NCI-H2171 treated with DMSO at 0.1 percent for 48 hours (cell line): ENCODE measurements at places on chromosomes 4 and X.

DNA sequence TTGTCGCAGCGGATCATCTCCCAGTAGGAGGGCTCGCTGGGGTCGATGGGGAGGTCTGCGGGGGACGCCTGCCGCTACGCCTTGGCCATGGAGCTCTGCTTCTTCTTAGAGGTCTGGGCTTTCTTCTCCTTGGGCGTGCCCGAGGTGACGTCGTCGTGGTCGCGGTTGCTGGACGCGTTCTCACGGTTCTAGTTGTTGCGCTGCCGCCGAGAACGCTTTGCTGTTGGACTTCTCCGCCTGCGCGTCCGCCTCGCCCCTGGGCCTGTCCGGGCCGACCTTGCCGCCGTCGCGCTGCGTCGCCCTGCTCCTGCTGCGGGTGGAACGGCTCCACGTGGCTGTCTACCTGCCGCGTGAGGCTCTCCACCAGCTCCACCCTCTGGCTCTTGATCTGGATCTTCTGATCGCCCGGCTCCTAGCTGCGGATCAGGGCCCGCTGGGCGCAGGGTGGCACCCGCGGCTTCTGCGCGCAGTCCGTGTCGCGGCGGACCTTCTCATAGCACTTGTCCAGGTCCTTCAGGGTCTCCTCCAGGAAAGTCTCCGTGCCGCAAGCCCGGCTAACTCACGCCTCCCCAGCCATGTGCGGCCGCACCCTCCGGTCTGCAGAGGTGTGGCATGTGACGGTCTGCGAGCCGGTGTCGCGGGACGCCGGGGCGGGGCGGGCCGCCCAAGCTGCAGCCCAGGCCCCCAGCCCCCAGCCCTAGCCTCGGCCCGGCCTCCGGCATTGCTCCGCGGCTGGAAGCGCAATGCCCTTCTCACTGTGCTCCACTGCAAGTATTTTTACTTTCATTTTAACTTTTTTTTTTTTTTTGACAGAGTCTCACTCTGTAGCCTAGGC lies 40.5 kb upstream of the OGT start:
- no peak for DNase-seq

DNA sequence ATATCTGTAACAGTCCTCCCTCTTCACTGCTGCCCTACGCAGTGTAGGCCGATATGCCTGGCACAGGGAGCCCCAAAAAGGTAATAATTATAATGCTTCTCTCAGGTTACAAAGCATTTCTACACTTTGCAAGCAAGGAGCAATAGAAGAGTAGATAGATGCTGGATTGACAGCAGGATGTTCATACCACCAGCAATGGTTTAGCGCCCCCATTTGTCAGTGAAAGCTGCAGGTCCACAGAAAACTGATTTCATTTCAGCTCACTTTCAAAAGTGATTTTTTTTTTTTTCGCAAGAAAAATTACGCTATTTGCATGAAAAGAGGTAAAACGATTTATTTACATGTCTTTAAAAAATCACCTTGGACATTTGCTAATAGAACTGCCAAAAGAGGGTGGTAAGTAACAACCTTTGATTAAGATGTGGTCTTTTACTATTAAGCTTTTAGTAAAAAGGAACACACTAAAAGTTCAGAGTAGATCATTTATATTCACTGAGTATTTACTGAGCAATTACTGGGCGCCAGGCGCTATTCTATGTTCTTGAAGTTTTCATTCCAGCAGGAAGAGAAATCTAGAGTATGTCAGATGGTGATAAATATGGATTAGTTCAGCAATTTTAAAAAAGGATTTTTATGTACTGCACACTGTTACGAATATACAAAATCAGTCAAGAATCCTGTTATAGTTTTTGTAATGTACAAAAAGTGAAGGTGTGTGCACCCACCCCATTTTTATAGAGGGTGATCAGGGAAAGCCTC lies 34.4 kb downstream of the HPF1 start:
- DNase-seq = no peak

GRCh38 chr4:185092535-185093197 lies 50.4 kb upstream of the SLC25A4 start:
- DNase-seq = no peak

GRCh38 chr4:187485676-187486075 lies 509.9 kb upstream of the ZFP42 start:
- no peak for DNase-seq

DNA sequence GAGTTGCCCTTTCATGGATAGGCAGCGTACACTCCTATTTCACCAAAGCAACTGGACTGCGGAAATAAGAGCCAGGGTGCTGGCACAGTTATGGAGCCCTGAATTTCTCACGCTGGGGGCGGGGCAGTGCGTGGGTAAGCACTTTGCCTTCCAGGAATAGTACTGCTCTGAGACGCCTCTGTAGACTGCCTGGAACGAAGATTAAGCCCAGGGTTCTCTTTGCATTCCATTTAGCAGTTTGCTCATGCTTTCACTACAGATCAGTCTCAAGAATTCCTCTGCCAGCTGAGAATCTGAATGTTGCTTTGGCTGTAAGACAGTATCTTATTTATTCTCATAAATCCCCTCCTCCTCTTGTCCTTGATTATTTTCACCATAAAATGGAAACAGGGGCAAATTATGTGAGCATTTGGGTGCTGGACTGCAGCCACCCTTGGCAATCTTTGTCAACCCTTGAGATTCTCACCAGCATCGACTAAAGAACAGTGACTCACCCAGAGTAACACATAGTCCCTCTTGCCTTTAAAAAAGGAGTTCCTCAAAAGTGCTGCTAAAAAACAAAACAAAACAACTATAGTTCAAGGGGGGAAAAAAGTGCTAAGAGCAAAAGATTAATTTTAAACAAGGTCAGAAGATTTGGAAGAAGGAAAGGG lies 88.9 kb upstream of the CITED1 start:
- DNase-seq = no peak

GRCh38 chr4:70997546-70997945 lies 4.1 kb downstream of the DCK start:
- no peak for DNase-seq

- DNase-seq = no peak
Observed at GRCh38 chr4:7381221-7381889, 53.4 kb downstream of the PSAPL1 start.

- DNase-seq = no peak
Observed at GRCh38 chr4:173195109-173195508, 26.5 kb downstream of the GALNT7 start.

DNA sequence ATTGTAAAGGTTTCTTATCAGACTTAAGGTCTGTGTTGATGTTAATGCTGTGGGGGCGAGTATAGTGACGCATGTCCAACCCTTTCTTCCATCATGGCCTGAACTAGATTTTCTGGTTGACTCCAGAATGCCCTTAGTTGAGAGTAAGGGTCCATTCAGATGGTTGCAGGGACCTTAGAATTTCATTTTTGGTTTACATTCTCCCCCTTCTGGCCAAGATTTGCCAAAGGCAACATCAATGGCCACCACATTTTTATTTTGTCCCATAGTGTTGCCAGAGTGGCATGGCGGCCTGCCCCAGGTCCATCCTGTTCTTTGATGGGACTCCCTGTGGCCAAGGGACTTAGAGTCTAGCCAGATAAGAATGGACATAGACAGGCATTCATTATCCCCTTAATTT lies 368.5 kb downstream of the GPM6A start:
- DNase-seq = no peak

GRCh38 chr4:83490876-83491450 lies 6.1 kb upstream of the ABRAXAS1 start:
- no peak for DNase-seq

- no peak for DNase-seq
Observed at GRCh38 chr4:16636912-16637630, 261.4 kb downstream of the LDB2 start.

DNA sequence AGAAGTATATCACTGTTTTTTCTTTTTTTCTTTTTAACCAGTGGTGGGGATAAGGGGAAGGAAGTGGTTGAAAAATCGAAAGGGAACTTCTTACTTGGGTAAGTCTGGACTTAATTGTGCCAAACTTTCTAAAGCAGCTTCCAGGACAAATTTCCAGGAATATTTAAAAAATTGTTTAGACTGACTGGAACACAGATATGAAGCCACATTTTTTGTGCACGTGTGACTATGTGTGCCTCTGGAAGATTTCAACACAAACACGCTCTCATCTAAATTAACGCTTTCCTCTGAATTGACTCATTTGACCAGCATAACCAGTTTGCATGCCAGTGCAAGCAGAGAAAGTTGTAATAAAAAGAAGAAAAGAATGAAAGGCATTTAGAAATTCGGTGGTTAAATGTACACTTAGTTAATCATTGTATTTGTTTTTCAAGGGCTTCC lies 18.8 kb upstream of the YTHDC1 start:
- DNase-seq = no peak

- no peak for DNase-seq
Observed at GRCh38 chr4:35228313-35228712, 1016.0 kb downstream of the ARAP2 start.

- no peak for DNase-seq
Observed at GRCh38 chr4:124862261-124862660, 149.7 kb upstream of the ANKRD50 start.

DNA sequence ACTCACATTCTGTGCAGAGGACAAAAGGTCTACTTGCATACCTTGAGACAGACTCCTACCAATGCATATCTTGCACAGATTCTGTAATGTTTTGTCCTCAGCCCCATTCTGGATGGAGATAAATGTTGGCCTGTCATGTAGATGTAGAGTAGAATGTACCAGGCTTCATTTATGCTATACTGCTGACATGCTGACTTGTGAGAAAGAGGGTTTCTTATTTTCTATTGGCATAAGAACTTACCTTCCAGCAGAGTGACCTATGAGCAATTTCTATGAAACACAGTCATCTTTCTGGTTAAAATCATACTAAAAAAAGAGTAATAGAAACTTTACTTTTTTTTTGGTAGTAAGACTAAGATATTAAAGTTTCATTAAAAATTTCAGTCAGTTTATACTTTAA lies 17.2 kb downstream of the SLC4A4 start:
- DNase-seq = no peak

- DNase-seq = no peak
Observed at GRCh38 chrX:39693298-39693697, 404.5 kb downstream of the BCOR start.

GRCh38 chrX:66676413-66676812 lies 37.5 kb upstream of the EDA2R start:
- no peak for DNase-seq

DNA sequence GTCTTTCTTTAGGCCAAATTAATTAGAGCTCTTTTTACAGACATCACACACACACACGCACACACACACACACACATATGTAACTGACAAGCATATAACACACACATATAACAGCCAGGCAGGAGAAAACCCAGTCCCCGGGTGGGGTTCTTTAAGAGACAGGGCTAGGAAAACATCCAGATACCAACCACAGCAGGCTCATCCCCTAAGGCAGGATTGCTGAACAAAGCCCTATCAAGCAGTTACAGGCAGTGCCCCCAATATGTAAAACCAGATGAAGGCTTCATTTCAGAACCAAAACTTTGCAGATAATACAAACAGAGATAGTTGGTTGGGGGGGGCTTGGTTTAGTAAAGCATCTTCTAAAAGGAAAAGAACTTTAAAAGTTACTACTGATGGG lies 18.0 kb upstream of the FAM47E start:
- DNase-seq = no peak

GRCh38 chrX:148599404-148599803 lies 99.0 kb downstream of the AFF2 start:
- no peak for DNase-seq

GRCh38 chr4:35653451-35653850 lies 590.9 kb downstream of the ARAP2 start:
- DNase-seq = no peak

DNA sequence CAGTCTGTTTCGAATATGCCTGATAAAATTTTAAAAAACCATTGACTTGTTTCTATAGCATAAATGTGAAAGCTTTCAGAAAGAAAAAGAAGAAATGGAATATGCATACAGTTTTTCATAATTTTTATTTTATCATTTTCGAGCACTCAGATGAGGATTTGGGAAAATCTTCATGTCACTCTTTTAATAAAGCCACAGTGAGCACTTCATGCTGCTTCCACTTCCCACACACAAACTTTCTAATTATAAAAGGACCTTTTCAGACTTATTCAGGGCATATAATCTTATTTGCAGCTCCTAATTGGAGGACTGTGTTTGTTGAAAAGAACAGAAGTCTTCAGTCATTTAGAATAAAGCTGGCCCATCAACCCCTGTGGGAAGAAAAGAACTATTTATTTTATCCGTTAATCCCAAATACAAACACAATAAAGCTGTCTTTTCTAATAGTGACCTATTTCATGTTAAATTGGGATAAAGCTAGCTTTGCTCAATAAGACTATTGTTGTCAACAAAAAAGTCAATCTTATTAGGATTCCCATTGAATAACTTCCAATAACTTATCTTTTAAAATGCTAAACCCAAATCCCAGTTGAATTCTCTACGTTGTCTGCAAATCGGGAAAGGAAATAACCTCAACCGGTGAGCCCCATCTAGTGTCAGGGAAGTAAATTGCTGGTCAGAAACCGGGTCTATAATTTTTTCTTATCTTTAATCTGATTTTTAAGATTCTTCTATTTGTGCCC lies 211.5 kb downstream of the PDGFRA start:
- DNase-seq = peak; percentile 13

DNA sequence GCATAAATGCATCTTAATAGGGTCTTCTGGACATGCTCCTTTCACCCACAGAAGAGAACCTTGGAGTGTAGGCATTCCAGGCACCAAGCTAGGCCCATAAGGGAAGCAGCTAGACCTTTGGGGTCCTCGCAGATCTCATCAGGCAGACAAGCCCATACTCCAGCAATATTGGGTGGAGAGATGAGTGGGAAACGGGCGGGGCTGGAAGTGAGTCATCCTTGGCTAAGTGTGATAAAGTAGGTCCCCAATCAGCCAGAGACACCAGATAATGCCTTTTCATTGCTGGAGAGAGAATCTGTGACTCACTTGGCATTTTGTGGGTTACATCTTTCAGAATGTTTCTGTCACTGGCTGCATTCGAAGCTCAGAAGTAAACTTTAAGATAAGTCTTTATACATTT lies 133.3 kb upstream of the MBNL3 start:
- DNase-seq = no peak

GRCh38 chr4:75637176-75637575 lies 6.8 kb upstream of the CDKL2 start:
- no peak for DNase-seq

GRCh38 chrX:107704181-107704580 lies 71.4 kb downstream of the TSC22D3 start:
- no peak for DNase-seq

- no peak for DNase-seq
Observed at GRCh38 chr4:98976716-98977115, 18.8 kb upstream of the METAP1 start.

DNA sequence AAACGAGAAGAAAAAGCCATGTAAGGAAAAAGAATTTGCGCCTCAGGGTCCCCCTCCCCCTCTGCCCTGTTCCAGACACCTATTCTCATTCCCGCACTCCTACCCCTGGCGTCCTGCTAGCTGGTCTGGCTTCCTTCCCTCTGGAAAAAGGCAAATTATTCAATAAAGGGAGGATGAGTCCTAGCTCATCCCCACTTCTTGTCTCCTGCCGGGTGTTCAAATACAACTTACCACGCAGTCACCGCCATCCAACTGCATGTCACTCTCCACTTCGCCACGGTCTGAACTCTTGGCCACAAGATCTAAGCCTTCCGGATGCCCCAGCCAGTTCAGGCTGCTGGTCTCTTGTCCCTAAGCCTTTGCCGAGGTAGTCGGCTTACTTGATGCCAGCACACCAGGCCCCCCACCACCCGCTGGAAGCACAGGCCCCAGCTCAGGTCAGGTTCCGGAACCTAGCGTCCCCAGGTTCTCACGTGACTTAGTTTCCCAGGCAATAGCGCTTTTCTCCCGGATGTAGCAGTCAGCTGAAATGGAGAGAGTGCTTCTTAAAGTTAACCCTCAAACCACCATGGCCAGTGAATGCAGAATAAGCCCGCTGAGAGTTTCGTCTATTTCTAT lies 209.6 kb upstream of the SPIN4 start:
- peak; percentile 83 for DNase-seq
